ENCODE measurements at places on chromosomes 16 and 17.

- DNase-seq, result peak; percentile 7
Observed at GRCh38 chr17:36721560-36722120, 120.3 kb downstream of the MRM1 start.

- DNase-seq, result no peak
Observed at GRCh38 chr17:73465130-73465952, 153.5 kb upstream of the CDC42EP4 start.

GRCh38 chr17:16294560-16294959 lies 58.7 kb downstream of the CENPV start:
- no peak for DNase-seq

- no peak for DNase-seq
Observed at GRCh38 chr17:75652341-75652740, 14.6 kb downstream of the RECQL5 start.

DNA sequence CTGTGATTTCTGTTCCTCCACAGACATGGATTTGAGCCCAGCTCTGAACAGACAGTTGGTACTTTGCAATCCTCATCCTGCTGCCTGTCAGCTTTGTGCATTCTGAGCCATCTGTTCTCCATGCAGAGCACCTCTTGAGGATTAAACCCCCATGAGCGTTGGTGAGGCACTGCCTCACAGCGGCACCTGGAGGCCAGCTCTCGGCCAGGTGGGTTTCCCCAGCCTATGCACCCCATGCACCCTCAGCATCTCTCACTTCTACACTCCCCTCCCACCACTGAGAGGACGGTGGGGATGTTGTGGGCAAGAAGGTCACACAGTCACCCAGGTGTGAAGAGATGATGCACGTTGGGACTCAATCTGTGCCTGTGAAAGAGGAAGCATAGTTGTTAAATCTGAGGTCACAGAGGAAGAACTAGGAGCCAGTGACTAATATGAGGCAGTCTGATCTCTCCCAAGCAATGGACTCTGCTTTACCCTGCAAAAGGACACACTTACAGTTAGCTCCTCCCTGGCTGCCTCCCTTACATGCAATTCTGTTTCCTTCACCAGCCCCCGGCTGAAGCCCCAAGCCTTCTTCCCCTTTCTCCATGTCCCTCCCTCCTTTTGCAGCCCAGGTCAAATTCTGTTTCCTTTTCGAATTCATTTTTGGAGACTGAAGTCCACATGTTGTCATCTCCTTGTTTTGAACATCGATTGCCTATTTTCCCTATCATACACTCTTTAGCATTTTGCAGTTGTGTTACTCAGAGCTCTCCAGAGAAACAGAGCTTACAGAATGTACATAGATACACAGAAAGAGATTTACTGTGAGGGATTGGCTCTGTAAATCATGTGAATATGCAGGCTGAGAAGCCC lies 58.5 kb downstream of the HS3ST3B1 start:
- DNase-seq, result peak; percentile 64

DNA sequence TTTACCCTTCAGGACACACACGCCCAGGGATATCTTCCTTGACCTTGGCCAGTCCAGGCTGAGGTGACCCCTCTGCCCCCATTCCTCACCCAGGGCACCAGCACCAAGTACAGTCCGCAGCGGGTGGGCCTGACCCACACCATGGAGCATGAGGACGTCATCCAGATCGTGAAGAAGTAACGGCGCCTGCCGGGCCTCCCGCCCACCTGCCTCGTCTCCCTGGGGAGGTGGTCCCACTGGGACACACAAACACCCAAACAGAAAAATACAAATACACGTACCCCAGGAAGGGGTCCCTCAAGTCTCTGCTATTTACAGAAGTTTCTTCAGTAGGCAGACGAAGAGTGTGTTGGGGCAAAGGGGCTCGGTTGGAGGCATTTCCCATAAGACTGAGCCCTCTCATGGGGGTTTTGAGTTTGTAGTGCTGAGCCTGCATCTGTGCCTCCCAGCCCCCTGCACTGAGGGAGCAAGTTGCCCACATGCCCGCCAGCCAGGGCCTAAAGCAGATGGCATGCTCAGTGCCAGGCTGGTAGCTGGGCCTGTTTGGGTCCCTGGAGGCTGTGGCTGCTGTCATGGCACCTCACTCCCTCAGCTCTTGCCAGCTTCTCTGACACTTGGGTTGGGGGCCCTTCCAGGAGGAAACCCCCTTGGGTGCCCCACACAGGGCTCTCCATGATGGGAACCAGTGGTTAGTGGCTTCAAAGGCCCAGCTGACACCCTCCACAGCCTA lies 1.3 kb upstream of the MYO15A start:
- DNase-seq, result no peak

GRCh38 chr16:84378567-84378966 lies 10.2 kb downstream of the ATP2C2 start:
- no peak for DNase-seq

GRCh38 chr17:21058098-21058893 lies 15.5 kb upstream of the USP22 start:
- DNase-seq, result no peak

DNA sequence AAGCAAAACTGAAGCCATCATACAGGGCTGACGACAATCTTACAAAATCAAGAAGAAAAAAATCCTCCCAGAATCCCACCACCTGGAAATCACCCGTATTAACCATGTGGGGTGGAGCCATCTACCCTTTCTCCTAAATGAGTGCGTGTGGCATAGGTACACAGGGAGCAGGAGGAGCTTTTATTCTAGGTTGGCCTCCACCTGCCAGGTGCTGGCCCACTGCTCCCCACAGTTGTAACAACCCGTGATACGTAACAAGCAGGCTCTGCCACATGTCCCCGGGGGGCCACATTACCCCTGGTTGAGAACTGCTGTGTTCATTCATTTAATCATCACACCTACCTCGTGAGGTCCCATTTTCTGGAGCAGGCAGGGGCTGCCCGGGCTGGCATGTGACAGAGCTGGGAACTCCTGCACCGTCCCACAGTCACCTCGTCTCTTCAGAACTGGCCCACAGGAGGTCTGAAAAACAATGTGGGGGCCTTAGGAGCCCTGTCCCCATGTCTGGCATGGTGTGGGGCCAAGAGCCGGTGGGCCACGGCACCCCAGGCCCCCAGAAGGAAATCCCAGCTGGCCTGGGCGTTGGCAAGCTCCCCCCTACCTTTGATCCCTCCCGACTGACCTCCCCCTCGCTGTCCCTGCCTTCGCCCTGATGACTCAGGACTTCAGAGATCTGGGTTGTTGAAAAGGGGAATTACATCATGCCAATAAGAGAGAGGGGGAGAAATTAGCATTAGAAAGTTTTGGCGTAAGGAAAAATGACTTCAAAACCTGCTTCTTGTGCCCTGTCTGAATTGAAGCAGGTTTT lies 12.9 kb downstream of the CMIP start:
- DNase-seq, result no peak

DNA sequence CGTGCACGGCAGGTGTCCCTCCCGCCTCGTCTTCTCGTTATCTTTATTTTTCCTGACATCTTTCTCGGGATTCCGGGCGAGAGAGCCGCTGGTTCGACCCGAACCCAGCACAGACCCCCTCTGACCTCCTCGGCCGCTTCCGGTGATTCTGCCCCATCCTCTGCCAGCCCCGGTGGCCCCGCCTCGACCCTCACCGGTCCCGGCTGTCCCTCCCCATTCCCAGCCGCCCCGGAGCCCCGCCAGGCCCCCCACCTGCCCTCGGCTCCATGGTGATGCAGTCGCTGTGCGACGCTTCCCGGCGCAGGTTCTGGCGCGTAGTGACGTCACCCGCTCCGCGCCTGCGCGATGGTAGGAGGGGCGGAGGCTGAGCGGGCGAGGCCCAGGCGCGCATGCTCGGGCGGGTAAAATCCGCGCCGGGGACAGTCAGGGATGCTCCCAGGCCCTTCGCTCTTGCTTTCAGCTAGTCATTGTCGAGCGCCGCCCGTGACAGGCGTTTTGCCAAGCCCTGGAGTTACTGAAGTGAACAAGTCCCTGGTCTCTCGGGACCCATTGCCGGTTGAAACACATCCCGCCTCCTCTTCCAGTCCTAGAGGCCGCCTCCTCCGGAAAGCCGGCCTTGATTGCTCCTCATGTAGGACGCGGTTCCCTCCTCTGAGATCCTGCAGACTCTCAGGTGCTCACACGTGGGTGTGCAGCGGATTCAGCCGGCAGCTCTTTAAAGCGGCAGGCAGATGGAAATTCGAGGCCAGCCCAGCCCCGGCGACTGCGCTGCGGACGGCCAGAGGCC lies at the start of gene MTHFSD:
Gene MTHFSD (minus strand): TSS at position 319 of the 787 bp plus-strand sequence. CDS start 51 bp downstream, at position 268.
- DNase-seq, result peak; percentile 96
